ENCODE measurements at places on chromosomes 5 and 9. TPM values are rescaled to one million over a fixed set of nuclear protein-coding genes. Genes with fewer than 3 reads are reported as not detected.

The PALM2AKAP2 gene
- total RNA-seq: 4.2 TPM

The FABP6 gene
- total RNA-seq: not detected

The OLFML2A gene
- total RNA-seq: 1.7 TPM

The STPG3 gene
- total RNA-seq: not detected

The ADGRV1 gene
- 0.18 TPM for total RNA-seq

The C5orf52 gene
- total RNA-seq: not detected

The ZNF658 gene
- 2.2 TPM for total RNA-seq

The EGFLAM gene
- total RNA-seq: 0.08 TPM

The ADAMTS6 gene
- 64.9 TPM for total RNA-seq

The BTNL3 gene
- not detected for total RNA-seq

The TMEM215 gene
- not detected for total RNA-seq

The IFNB1 gene
- not detected for total RNA-seq

The DOK3 gene
- total RNA-seq: 1.3 TPM

The PCDHGB2 gene
- total RNA-seq: 5.7 TPM

The SPATA6L gene
- 1.2 TPM for total RNA-seq

The NOXA1 gene
- total RNA-seq: 0.36 TPM

The GARIN3 gene
- total RNA-seq: not detected

The FRRS1L gene
- 0.18 TPM for total RNA-seq

The SHOC1 gene
- total RNA-seq: 0.09 TPM

The SLC36A2 gene
- total RNA-seq: not detected

The IFNA13 gene
- not detected for total RNA-seq

The SHISAL2B gene
- not detected for total RNA-seq

The TXNDC8 gene
- not detected for total RNA-seq

The ASPN gene
- 65.8 TPM for total RNA-seq

The PCDHGC3 gene
- 53.7 TPM for total RNA-seq

The SLC4A9 gene
- not detected for total RNA-seq

The ZBTB5 gene
- 9.3 TPM for total RNA-seq

Data from fibroblast of the aortic adventitia (primary cell).